ENCODE measurements at places on chromosomes 12 and 14. TPM values are rescaled to one million over a fixed set of nuclear protein-coding genes. Genes with fewer than 3 reads are reported as not detected.

RNASE3 gene
- total RNA-seq, result not detected

GRCh38 chr14:106396999-106397398, 870.6 kb downstream of the TMEM121 start:
- no peaks in the 10 kb centered on the region for H3K36me3 ChIP-seq
- no peaks in the 10 kb centered on the region for H3K27me3 ChIP-seq
- H3K27ac ChIP-seq, result no peak overlapping the region
- no peak for DNase-seq
- no peak overlapping the region for H3K4me3 ChIP-seq

DNA sequence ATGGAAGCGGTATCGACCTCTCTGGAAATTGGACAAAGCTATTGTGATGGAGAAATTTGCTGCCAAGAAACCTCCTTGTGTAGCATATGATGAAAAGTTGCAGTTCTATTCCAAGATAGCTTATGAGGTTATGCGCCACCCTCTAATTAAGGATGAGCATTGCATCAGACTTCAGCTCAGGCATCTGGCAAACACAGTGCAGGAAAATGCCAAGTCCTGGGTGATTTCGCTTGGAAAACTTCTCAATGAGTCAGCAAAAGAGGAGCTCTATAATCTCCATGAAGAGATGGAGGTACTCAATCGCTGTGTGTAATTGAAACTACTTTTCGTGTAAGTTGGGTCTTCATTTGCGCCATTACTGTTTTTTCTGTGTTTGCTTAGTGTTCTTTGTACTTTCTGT, 51.2 kb downstream of the DNAH10 start:
- no peaks in the 10 kb centered on the region for H3K4me1 ChIP-seq
- no peaks in the 10 kb centered on the region for H3K36me3 ChIP-seq
- no peak for DNase-seq
- no peaks in the 10 kb centered on the region for H3K27me3 ChIP-seq
- no peak overlapping the region for H3K4me3 ChIP-seq
- H3K27ac ChIP-seq, result no peak overlapping the region

DNA sequence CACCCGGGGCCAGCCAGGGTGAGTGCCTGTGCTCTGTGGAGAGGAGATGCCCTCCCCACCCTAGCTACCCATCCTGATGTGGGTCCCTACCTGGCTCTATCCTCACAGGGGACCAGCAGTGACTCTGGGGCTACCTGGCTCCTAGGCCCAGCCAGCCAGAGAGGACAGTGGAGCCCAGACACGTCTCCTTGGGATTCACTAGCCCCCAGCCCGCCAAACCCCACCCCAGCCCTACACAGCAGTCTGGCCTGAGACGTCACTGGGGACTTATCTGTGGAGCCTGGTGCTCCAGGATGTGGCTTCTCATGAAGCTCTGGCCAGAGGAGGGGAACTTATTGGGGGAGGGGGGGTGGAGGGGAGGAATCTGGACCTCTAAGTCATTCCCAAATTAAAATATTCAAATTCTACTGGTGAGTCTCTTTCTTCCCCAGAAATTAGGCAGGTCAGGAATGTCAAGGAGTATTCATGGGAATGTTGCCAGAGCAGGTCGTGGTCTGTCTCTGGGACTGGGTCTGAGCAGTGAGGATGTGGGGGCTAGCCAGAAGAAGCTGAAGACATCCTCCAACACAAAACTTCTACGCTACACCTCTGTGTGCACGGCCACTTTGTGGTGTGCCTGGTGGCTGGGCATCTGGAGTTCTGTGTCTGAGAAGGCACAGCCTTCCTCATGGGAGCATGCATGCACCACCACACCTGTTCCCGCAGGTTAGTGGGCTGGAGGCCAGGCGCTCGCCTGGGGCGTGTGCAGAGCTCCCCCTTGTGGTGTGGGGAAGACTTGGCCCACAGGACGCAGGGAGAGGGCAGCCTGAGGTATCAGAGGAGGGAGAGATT, 2.7 kb downstream of the CMTM5 start:
- no peaks in the 10 kb centered on the region for H3K27me3 ChIP-seq
- peak; percentile 88 for DNase-seq
- H3K36me3 ChIP-seq, result no peaks in the 10 kb centered on the region
- no peaks in the 10 kb centered on the region for H3K4me1 ChIP-seq
- H3K4me3 ChIP-seq, result no peak overlapping the region

- no peaks in the 10 kb centered on the region for H3K36me3 ChIP-seq
- H3K27ac ChIP-seq, result no peak overlapping the region
- no peaks in the 10 kb centered on the region for H3K4me1 ChIP-seq
- DNase-seq, result no peak
- no peak overlapping the region for H3K4me3 ChIP-seq
Observed at GRCh38 chr14:71758229-71758951, 173.8 kb upstream of the RGS6 start.
